GM19239 (cell line): ENCODE measurements at places on chromosomes 2 and 18.
A peak's percentile ranks its signal among the peaks of the same experiment; 100 is the strongest.

DNA sequence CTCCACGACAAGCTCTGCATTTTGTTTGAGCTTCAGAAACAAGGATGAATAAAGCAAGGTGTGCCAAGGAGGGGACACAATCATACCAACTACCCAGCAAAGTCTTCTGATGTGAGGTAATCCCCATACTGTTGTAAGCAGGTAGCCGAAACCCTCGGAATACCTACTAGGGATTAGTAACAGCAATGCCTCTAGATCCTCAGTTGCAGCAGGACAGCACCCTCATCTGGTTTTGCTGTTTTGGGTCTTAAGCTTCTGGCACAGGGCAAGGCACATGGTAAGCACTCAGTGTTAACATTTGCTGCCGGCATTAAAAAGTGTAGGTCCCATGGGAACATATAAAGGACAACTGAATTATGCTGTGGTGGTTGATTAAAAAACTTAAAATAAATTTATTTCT lies 16.0 kb upstream of the LINC00305 start:
- no peak for DNase-seq

DNA sequence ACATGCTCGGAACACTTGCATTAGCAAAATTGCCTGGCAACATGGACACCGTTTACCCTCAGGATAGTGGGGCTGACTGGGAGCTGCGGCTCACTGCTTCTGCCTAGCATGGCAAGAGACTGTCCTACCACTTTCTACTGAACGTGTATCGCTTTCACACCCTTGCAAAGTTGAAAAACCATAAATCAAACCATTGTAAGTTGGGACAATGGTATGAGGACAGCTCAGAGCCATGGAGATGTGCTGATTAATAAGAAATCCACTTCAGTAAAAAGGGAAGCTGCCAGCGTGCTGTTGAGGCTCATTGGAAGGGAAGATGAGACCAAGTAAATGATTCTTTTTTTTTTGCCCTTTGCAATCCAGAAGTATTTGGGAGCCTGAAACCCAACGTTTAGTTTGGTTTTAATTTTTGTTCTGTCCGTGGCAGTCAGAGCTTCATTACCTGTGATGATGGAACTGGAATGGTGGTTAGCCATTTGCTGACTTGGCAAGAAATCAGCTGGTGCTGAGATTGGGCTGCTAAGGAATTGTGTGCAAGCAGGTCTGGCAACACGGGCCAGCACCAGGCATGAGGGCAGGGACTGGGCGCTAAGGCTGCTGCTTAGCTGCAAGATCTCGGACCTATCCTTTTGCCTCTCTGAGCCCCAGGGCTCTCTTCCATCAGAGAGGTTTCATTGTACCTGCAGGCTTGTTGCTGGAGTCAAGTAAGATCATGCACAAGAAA lies 75.5 kb upstream of the HS6ST1 start:
- DNase-seq, result no peak

DNA sequence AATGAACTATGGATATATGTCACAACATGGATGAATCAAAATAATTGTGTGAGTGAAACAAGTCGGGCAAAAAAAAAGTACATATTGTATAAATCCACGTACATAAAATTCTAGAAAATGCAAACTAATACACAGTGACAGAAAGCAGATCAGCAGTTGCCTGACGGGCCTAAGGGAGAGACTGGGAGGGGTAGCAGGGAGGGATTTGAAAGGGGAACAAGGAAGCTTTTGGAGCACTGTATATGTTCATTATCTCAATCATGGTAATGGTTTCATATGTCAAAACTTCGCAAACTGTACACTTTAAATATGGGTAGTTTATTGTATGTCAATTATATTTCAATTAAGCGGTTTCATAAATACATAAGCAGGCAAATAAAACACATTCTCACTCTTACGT lies 153.8 kb downstream of the ANKRD44 start:
- no peak for DNase-seq

- DNase-seq, result no peak
Observed at GRCh38 chr2:221969087-221969829, 329.5 kb downstream of the PAX3 start.

DNA sequence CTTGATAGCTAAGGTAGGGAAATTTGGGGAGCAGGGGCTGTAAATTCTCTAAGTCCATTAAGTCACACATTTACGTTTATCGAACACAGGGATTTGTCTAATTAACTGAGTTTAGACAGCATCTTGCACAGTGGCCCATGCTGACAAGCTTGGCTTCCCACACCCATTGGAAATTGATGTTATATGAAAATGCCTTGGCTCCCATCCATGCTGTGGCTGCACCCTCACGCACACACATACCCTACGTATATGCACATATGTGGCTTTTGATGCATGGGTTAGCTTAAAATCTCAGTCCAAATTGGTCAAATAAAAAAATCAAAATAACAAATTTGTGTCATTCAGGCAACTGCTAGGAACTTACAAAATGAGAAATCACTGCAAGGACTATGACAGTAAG lies 37.8 kb downstream of the SEC11C start:
- DNase-seq, result no peak

DNA sequence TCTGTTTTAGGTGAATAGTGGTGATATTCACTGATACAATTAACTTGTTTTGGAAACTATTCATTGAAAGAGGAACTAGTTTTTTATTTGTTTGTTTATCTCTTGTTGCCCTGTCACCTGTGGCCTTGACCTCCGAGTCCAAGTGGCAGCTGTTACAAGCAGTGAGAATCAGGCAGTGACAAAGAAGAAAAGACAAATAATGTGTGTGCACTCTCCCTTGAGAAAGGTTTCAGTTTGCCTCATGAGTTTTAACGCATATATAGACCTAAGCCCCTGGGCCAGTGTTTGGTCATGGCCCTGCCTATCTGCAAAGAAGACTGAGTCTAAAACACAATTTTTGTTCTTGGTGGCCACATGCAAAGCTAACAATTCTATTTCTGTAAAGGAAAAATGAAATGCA lies 15.3 kb downstream of the KYNU start:
- DNase-seq, result peak; percentile 24

- DNase-seq, result no peak
Observed at GRCh38 chr2:203354966-203355365, 26.8 kb downstream of the ABI2 start.

DNA sequence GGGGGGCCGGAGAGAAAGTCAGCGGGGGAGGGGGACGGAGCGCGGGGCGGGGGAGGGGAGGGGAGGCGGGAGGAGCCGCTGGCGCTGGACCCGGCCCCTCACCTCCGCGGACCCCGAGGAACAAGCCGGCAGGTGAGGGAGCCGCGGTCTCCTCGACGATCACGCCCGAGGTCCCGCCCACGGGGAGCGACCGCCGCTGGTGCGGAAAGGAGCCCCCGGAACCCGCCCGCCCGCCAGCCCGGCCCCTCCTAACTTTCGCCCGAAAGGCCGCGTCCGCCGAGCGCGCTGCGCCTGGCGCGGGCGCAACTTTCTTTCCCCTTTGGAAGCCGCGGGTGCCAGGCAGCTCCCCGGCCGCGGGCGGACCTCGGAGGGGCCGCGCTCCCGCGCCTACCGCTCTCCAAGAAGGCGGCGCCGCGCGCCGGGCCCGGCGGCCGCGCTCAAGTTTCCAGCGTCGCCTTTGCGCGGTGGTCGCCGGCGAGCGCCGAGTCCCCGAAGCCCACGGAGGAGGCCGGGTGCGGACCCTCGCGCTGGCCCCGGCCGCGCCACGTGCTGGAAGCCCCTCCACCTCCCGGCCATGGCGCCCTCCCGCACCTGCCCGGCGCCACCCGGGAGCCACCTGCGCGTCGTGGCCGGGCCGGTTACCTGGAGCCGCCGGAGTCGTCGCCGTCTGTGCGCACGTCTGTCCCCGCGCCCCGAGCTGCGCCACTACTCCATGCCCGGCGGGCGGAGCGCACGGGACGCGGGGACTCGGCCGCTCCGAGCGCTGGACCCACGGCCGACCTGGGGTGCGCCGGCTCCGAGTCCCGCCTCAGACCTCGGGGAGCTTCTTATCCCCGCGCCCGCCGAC lies at the start of gene ALKAL2:
TSS of gene ALKAL2 (minus strand) at position 181 of the 847 bp plus-strand sequence. CDS start 256 bp downstream, outside the sequence.
- DNase-seq, result no peak

DNA sequence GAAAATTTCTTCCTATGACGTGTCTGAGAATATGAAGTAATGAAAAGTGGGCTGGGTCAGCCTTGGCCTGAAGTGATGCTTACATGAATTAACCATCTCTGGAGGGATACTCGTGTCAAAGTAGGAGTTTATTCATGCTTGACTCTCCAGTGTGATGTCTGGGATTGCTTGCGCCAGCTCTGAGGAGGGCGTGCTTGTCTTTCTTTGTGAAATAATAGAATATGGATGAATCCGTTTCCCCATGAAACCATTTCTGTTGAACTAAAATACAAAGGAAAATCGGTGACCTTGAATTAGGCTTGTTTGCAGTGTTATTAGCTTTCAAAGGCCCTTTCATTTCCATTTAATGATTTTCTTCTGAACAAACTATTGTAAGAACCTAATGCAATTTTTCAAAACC lies 77.9 kb downstream of the EML6 start:
- DNase-seq, result no peak

DNA sequence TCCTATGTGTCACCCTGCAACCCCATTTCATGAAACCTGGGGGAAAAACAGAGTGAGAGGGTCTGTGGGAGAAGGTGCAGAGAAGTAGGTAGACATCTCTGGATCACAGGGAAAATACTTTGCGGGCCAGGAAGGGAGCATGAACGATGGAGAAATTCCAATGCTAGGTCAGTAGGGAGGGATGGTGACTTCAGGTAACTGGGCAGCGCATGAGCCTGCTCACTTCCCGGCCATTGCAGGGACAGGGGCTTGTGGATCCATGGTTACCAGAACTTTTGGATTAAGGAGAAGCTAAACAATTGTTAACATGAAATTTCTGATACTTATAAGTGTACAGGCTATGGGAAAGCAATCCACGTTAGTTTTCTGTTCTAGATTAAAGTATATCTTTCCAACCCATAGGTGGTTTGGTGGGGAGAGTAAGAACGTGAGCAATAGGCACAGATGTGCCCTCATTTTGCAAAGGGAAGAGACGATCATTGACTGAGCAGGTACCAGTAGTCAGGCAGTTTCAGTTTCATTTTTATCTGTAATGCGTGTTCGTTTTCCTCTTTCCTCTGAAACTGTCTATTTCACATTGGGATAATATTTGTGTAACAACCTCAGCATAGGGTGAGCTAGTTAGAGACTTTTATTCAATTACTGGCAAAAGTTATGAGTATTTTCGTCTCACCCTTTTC lies 65.0 kb downstream of the NYAP2 start:
- DNase-seq, result no peak

- no peak for DNase-seq
Observed at GRCh38 chr2:240287496-240288086, 147.1 kb upstream of the OTOS start.

- no peak for DNase-seq
Observed at GRCh38 chr2:146873646-146874259, 971.1 kb upstream of the ACVR2A start.

- DNase-seq, result no peak
Observed at GRCh38 chr2:54394392-54394791, 61.7 kb upstream of the SPTBN1 start.

- DNase-seq, result no peak
Observed at GRCh38 chr2:206144383-206144782, 14.9 kb downstream of the NDUFS1 start.

DNA sequence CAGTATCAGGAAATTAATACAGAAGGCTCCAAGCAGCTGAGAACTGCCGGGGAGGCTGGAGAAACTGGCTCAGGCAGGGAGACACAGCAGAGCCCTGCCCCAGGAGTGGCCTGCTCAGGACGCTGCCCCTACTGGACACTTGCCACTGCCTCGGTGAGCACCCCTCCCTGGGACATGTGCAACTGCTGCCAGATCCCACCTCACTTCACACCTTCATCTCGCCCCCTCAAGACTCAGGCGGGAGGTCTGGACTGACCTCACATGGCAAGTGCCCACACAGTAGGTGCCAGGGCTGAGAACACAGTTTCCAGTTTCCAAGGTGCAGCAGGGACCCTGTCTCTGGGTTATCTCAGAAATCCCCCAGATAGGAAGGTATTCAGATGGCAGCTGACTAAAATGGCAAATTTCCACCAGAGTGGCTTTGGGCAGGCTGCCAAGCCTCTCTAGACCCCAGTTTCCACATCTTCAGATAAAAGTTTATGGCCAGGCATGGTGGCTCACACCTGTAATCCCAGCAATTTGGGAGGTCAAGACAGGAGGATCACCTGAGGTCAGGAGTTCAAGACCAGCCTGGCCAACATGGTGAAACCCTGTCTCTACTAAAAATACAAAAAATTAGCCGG lies 33.7 kb upstream of the LBH start:
- DNase-seq, result no peak

DNA sequence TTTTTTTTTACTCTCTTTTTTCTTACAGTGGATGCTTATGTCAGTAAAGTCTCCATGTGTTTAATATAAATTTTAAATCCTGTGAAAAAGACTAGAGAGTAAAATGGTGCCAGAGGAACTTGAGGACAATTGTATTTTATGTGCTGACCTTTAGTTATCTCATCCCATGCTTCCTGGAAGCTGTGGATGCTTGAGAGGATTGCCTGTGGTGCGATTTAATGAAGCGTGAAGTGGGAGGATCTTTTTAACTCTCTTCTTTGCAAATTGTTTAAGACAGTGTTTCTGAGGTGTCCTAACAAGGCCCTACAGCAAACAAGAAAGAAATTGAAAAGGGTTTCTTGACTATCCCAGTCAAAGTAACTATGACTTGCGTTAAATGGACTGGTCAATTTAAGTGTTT lies 84.2 kb downstream of the DTNA start:
- DNase-seq, result no peak

DNA sequence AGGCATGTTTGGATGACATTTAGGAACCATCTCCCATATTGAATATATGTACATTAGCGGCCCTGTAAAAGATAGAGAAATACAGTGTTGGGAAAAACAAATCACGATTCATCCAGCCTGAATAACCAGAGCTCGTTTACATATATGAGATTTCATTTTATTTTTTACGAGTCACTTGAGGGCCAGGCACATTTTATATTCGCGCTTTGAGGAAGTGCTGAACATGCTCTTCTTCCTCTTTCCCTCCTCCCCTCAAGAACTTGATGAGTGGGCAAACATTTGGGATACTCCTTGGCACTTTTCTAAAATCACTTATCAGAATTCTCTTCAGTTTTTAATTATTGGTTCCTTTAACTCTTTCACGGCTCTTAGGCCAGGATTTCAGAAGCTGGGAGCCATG lies 268.0 kb upstream of the TANK start:
- no peak for DNase-seq

DNA sequence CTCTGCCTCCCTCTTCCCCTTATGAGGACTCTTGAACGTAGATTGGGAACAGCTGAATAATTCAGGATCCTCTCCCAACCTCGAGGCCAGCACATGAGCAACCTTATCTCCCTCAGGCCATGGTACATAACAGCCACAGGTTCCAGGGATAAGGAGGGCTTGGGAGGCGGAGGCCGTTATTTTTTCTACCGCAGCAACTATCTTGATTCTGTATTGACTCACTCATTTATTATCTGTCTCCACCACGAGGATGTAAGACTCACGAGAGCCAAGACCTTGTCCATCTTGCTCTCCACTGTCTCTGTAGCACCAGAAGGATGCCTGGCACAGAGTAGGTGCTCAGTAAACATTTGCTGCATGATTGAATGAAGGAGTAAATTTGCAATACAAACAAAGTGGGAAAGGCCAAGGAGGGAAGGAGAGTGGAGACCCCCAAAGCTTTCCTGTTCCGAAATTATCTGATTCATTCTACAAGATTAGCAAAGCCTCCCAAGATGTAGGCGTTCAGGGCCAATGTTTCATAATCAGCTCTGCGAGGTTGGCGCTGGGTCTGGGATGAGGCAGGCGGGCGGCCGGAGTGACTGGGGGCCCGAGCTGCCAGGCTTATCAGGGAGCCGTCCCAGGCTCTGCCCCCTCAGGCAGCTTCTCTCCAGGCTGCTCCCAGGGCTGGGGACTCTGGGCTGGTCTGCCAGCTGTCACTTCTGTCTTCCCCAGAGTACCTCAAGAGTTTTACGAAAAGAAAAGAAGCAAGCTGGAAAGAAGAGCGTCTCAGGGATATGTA lies 31.6 kb downstream of the INPP5D start:
- no peak for DNase-seq
